Adipocyte (in vitro differentiated cells): ENCODE measurements at places on chromosomes 2 and 18.
A peak's percentile ranks its signal among the peaks of the same experiment; 100 is the strongest.

- DNase-seq: no peak
These were observed 336.5 kb upstream of the SLC39A10 start for GRCh38 chr2:195320413-195320973.

GRCh38 chr2:26395394-26395793, 6.3 kb upstream of the DRC1 start:
- DNase-seq: no peak

DNA sequence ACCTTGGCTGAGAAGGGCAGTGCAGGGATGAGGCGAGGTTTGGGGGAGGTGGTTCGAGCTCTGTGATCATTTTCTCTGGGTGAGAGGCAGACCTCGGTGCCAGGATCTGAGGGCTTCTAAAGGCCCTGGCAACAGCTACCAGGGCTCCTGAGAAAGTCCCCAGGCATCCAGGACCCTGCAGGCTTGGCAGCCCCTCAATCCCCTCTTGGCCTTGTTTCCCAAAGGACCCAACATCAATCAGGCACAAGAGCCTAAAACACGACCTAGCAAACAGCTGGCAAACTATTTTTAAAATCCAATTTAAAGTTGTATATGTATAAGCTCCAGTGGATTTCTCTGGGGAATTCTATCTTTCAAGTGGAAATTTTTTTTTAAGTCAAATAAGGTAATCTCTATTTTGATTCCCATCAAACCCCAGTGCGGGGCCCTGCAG, 15.0 kb upstream of the MAT2A start:
- no peak for DNase-seq

DNA sequence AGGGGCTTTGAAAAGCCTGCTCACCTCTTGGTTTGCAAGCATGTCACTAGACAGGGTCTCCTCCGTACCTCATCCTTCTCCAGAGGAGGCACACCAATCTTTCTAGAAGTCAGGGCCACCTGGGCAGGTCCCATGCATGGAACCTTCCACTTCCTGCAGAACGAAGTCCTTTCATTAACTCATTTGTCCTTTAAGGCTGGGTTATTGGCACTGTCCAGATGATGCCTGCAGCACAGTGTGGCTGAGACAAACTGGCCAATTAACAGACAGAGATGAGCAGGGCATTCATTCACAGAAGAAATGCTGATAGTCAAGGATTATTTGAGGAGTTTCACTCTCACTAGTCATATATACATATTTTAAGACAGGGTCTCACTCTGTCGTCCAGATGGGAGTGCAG, 245.3 kb downstream of the TFCP2L1 start:
- DNase-seq: no peak

GRCh38 chr2:88838165-88838635, 146.7 kb downstream of the RPIA start:
- no peak for DNase-seq

- DNase-seq: peak; percentile 82
These were observed 86.6 kb downstream of the COL5A2 start for GRCh38 chr2:189092936-189093335.

GRCh38 chr18:37307181-37307580, 258.4 kb downstream of the CELF4 start:
- no peak for DNase-seq

DNA sequence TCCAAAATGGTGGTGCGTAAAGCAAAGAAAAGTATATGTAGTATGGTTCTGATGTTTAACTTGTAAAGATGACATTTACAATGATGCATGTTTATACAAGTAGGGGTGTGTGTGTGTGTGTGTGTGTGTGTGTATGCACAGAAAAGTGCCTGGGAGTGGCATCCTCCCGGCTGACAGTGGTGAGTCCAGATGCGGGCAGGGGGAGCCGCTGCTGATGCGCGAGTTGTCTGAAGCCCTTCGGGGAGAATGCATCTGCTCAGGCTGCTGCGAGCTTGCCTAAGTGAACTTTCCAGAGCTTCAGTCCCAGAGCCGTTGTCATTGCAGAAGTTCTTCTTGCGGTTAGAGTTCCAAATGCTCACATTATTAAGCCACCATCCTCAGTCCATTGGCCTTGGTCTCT, 429.7 kb upstream of the HS6ST1 start:
- no peak for DNase-seq

DNA sequence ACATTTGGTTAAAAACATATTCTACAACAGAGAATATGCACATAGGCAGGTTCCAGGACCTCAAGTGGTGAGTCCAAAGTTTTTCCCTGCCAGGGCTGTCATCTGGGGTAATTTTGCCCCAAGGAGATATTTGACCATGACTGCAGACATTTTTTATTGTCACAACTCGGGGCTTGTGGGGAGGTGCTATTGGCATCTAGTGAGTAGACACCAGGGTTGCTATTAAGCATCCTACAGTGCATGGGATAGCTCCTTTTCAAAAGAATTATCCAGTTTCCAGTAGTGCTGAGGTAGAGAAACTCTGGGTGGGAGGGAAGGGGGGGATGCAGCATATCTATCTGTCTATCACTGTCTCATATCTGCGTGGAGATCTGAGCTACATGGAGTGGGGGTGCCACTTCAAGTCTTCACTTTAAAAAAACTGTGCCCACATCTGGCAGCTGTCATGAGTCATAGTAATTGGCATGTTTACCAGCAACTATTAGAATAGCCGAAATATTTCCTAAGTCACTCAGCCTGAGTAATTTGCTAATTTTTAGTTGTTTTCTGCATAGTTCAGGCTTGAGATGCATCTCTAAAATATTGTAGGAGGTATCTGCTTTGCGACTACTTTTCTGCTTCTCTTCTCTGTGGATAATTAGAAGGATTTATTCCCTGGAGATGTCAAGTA, 254.0 kb upstream of the RBMS1 start:
- DNase-seq: peak; percentile 81

- DNase-seq: no peak
These were observed 130.5 kb downstream of the LPIN1 start for GRCh38 chr2:11876889-11877288.

DNA sequence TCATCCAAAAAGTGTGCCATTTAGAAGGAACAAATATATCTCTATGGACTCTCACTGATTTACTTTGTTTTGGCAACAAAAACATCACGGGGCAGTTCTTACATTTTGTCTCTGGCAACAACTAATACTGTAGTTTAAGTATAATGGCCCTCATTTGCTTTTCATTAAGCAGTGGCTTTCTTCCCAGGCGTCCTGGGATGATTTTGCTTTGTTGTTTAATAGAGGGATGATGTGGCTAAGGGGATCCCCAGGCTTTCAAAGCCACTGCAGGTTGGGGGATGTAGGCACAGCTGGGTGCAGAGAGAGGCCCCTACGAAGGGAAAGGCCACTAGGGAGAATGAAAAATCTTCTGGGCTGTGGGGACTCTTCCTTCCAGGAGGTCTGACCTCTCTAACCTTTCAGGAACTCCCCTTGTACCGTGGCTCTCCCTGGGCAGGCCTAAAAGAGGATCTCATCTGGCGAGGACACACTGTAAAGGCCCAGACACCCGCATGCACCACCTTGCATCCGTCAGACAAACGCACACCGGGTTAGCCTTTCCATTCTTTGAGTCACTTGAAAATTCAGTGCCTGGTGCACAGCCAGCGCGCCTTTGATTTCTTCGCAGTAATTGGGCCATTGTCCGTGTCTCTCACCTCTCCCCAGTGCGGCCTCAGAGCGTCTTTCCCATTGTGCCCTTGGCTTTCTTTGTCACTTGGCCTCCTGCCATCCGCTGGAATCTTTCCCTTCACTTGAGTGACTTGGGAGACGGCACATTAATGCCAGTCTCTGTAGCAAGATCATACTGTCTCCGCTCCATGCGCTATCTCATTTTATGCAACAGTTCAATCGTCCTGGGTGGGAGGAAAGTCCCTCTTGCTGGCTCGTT, 40.3 kb upstream of the AFF3 start:
- DNase-seq: peak; percentile 32

- no peak for DNase-seq
These were observed 11.1 kb upstream of the CABYR start for GRCh38 chr18:24127735-24128134.

GRCh38 chr2:219596954-219597551, 604 bp upstream of the STK11IP start:
- DNase-seq: no peak

DNA sequence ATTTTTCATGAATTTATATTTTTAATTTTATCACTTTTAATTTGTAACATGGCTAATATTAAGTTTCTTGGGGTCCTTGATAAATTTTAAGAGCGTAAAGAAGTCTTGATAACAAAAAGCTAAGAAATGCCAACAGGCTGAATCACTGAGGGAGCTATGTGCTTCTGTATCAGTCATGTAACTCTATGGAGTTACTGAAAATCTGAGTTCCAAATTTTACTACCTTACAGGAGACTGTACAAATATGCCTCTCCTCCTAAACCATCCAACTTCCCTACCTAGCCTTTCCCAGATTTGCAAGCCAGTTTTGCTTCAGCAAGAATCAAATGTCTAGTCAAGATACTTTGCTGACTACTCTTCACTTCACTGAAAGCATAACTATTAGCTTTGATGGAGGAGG, 35.7 kb downstream of the FEZ2 start:
- peak; percentile 63 for DNase-seq

- DNase-seq: no peak
These were observed 110.0 kb upstream of the ALKAL2 start for GRCh38 chr2:397926-398325.

DNA sequence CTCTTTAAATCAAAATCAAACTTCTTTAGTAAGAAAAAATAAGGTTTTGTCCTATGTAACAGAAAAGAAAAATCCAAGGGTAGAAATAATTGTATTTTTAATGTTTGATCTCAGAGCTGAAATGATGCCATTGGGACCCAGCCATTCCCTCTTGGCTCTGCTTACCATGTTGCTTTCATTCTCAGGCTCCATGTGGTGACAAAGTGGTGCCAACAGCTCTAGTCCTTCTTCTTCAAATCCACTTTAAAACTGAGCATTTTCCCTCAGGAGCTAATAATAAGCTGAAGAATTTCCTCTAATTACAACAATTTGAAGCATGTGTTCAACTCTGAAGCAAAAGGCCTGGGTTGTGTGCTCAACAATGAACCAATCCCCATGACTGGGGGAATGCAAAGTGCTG, 327.9 kb downstream of the EN1 start:
- no peak for DNase-seq

DNA sequence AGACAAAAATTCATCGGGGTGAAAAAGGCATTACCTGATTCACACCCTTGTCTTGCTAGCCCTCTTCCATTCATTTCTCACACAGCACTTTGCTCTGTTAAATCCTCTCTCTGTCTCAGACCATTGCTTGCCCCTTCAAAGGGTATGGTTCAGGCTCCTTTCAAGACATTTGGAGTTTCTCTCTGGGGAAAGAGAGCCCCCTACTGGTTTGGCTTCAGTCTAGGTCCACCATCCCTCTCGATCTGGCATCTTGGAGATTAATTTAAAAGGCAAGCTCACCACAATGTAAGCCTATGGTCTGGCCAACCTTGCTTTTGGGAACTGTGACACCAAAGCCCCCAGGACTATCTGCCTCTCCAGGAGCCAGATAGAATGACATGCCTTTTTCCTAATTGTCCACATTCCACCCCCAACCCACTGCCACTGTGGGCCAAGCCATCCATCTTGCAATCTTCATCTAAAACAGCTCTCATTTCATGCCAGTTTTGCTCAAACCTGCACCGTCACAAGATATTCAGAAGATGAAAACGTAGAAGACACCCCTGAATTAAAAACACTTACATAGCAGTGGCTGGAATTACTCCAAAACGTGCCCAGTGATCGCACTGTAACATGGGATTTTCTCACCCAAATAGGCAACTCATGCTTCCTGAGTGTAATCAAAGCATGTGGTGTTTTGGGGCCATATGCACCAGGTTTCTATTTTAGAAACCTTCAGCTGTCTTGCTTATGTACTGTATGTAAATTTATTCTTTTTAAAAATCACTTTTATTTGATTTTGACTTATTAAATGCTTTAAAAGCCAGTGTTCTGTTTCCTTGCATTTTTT, 93.9 kb downstream of the FARSB start:
- peak; percentile 84 for DNase-seq

DNA sequence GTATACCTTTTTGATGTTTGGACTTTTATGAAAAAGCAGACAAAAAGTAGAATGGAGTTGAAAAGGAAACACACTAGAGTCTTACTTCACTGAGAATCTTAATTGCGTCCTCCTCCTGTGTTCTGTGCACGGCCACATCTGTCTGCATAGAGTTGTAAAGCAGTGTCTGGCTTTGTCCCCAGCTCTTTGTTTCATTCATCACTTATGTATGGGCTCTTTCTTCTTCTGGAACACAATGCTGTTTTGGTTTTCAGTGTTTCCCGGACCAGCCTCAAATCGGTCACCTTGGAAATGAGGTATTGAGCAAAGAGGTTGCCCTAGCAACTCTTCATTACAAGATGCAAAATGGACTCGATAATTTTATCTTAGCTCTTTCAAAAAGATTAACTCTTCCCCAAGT, 104.3 kb upstream of the CNGA3 start:
- no peak for DNase-seq

DNA sequence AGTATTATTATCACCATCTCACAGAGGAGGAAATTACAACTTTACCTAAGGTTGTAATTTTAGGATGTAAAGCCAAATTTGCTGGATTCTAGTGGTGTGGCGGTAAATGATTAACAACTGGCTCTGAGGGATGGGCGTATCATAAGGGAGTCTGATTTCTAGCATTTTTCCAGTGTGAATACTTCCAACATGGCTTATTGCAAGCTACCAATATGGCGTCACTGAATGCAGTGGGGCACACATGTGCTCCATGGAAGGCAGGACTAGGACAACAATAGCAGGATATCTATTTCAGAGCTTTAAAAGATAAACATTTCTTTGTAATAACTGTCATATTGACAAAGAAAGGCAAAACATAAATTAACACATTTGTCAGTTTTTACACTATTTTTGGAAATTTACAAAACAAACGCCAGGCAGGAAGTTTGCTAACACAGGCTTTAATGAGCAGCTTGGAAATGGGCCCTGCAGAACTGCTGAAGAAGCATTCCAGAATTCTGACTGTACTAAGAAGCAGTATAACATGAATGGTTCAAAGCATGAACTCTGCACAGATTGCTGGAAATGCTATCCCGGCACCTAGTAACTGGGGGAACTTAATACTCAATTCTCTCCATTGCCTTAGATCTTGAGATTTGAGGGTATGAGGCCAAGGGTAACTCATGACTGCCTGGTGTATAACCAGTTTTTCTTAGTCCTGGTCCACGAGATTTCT, 439.3 kb upstream of the MAP2 start:
- peak; percentile 3 for DNase-seq

DNA sequence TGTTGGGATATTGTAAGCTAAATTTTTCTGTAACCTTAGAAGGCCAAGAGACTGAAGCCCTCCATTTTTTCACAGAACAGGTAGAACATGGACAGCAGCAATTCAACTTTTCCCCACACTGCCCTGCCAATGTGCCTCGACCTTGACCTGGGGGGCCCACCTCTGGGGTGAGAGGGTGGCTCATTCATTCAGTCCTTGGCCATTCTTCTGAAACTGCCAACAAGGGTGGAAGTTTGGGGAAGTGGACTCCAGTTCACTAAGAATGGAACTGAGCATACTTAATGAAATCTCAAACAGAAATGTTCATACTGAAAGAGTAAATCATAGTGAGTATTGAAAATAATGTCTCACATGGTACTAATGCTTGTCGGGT, 1.1 kb downstream of the EEF1B2 start:
- peak; percentile 6 for DNase-seq
